Stimulated activated CD8-positive, alpha-beta memory T cell treated with anti-CD3 and anti-CD28 coated beads, Interleukin-12 subunit alpha, Interleukin-12 subunit beta, amount 100 ng/mL, for 1 hour (primary cell): ENCODE measurements at places on chromosomes 16 and 17.

GRCh38 chr17:36066365-36066985 is 2.4 kb downstream of the CCL18 start:
- DNase-seq, result no peak

DNA sequence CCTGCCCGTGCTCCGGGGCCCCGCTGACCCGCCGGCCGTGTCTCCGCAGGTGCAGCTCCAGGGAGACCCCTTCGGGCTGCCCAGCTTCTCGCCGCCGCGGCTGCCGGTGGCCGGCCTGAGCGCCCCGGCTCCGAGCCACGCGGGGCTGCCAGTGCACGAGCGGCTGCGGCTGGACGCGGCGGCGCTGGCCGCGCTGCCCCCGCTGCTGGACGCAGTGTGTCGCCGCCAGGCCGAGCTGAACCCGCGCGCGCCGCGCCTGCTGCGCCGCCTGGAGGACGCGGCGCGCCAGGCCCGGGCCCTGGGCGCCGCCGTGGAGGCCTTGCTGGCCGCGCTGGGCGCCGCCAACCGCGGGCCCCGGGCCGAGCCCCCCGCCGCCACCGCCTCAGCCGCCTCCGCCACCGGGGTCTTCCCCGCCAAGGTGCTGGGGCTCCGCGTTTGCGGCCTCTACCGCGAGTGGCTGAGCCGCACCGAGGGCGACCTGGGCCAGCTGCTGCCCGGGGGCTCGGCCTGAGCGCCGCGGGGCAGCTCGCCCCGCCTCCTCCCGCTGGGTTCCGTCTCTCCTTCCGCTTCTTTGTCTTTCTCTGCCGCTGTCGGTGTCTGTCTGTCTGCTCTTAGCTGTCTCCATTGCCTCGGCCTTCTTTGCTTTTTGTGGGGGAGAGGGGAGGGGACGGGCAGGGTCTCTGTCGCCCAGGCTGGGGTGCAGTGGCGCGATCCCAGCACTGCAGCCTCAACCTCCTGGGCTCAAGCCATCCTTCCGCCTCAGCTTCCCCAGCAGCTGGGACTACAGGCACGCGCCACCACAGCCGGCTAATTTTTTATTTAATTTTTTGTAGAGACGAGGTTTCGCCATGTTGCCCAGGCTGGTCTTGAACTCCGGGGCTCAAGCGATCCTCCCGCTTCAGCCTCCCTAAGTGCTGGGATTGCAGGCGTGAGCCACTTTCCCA is 5.9 kb downstream of the CTF1 start:
- DNase-seq, result no peak

DNA sequence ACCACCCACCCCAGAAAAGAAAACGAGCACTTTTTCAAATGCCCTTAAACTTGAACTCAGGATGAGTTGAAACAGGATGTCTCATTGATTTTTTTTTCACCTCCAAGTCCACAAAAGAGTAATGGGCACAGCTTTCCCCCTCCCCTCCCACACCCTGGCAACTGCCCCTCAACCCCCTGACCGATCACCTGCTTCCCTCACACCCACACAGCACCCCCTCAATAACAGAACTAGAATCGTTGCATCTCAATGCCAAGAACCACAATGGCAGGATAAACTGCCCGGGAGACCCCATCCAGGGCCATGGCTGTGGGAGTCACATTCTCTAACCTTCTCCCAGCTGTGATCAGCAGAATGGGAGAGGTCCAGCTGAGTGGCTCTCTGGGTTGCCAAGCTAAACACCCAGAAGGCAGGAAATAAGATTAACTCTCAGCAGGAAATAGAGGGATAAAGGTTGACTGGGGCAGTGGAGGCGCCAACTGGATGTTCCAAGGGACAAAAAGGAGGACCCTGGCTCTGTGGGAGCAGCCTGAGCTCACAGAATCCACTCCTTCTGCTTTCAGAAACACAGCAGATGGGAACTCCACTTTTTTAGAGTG is 128.0 kb upstream of the SDK2 start:
- no peak for DNase-seq

DNA sequence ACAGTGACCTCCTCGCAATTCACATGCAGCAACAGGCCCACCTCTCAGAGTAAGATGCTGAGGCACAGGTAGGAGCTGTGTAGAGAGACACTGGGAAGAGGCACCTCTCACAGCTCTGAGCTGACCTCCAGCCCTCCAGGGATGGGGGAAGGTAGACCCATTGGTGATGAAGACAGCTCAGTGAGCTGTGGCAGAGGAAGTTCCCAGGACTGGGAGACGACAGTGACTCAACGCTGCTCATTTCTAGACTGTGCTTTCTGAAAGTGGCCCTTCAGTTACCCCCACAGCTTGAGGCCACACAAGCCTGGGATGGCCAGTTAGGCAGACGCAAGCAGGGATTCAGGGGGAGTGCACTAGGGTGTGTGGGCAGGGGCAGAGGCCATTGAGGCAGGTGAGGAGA is 2073.2 kb downstream of the TP53TG3F start:
- DNase-seq, result no peak

DNA sequence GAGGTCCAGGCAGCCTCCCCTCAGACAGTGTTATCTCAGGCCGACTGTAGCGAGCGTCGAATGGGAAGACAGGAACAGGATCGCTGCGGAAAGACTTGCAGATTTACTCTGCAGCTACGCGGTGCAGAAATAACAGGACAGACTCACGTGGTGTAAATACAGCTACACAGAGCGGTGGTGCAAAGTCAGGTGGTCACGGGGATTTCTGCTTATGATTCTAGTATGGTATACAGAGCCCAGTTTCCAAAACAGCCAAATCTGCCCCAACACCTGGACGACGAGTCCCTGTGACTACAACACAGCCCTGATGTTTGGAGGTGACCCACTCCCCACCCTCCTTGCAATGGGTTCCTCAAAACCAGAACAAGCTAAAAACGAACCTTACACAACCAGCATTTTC is 40.6 kb upstream of the ABR start:
- no peak for DNase-seq
